ENCODE measurements at places on chromosomes 4 and X.
A peak's percentile ranks its signal among the peaks of the same experiment; 100 is the strongest.

- peak; percentile 86 for DNase-seq
These were observed 192.5 kb upstream of the STK26 start for GRCh38 chrX:131830400-131831184.

- no peak for DNase-seq
These were observed 2366.3 kb downstream of the PCDH7 start for GRCh38 chr4:33086331-33086925.

DNA sequence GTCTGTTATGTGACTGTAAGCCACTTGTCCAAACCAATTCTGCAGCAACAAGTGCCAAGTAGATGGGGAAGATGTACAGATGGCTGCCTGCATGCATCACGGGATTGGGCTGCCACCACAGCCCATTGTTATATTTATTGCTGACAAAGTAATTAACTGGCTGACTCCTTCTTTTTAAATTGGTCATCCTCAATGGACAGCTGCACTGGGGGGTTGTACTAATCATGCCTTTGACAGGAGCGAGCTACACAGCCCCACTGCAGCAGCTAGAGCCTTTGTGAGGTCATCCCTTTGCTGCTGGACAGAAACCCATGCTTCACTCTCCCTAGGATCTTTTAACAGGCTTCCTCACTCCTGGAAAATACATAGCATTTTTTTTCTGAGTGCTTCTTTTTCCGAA is 146.7 kb upstream of the CXXC4 start:
- DNase-seq = no peak

- peak; percentile 44 for DNase-seq
These were observed 12.7 kb upstream of the PAQR3 start for GRCh38 chr4:78951862-78952472.

- no peak for DNase-seq
These were observed 54.1 kb upstream of the VEGFD start for GRCh38 chrX:15438332-15438731.

DNA sequence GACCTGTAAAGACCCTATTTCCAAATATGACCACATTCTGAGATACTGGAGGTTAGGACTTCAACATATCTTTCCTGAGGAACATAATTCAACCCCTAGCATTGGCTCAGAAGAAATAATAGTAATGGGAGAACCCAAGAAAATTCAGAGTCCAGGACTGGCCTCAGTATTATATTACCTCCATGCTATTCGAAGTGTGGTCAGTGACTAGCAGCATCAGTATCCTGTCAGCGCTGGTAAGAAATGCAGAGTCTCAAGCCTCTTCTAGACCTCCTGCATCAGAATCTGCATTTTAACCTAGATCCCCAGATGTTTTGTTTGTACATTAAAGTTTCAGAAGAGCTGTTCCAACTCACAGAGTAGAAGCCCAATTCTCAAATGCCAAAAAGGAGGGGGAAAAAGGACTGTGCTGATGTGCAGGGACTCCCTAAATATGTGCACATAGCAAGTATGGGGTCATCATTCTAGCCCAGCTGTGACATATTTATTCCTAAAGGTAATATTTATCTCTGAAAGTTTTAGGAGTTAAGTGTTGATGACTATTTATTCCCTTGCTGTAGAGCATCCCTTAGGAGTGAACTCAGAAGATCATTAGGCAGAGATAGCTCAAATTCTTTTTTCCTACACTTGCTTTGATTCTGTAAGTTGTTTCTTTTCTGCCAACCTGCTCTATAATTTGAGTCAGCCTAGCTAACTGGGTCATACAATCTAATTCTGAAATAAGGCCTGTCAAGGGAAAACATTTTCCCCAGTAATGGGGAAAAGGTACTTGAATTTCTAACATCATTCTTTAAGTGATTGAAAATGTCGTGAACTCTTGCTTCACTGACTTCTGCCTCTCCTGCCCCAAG is 361.9 kb downstream of the ARHGAP24 start:
- DNase-seq = no peak

DNA sequence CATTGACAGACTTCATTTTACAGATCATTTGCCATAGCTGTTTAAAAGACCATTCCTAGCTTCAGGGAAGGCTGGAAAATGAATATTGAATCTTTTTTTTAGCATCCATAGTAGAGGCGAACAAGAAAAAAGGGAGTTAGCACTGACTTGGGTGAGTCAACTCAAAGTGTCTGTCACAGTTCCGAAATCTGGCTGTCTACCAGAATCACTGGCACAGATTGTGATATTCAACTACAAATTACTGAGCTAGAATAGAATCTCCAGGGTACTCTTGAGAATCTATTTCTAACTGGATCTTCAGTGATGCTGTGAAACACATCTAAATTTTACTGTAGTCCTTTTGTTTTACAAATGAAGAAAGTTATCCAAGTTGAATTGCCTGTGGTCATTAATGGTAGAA is 31.5 kb downstream of the SEC24B start:
- DNase-seq = no peak

DNA sequence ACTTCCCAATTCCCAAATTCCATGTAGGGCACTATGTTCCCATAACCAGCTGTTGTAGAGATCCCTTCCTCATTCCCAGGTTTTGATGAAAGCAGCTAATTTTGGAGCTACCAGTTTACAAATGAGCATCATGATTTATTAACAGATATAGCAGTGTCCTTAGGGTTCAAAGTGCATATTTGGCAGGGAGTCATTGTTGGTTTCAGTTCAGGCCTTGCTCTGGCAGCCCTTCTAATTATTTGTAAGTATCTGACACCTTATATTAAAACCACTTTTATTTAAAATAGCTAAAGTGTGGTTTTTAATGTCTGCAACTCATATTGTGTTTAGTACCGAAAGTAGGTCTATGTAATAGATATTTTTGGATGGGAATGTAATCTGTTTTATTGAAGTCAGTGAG is 518.5 kb downstream of the TLL1 start:
- DNase-seq = no peak

- no peak for DNase-seq
These were observed 913.1 kb upstream of the GRIA3 start for GRCh38 chrX:122270809-122271494.

GRCh38 chrX:6203462-6204215 is 25.0 kb downstream of the NLGN4X start:
- no peak for DNase-seq

DNA sequence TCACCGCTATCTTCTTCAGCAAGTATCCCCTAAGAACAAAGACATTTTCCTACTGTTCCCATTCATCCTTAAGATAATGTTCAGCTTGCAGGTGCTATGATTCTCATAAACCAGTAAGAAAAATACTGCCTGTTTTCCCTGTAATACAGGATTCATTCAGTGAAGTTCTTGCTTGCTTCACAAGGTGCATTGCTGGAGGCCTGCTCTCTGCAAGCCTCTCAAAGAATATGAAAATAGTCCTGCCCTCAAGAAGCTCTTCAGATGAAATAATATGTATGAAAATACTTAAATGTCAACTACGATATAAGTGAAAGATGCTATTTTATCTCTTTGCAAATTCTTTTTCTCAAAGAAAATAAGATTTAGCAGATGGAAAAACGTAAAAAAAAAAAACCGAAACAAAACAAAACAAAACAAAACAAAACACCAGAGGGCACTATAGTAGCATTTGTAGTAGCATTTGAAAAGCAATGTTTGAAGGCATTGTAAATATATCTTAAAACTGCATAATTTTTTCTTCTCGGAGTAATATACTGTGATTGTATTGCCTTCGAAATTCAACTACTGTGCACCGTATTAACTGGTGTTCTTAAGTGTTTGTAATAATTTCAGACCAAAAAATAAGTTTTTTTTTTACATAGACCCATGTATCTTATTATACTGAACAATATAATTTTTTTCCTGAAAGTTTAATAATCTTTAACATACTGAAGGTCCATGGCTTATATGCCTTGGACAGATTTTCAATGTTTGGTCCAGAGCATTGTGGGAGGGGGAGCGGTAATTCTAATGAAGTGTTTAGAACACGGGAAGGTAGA is 26.0 kb downstream of the ADH4 start:
- DNase-seq = peak; percentile 11

DNA sequence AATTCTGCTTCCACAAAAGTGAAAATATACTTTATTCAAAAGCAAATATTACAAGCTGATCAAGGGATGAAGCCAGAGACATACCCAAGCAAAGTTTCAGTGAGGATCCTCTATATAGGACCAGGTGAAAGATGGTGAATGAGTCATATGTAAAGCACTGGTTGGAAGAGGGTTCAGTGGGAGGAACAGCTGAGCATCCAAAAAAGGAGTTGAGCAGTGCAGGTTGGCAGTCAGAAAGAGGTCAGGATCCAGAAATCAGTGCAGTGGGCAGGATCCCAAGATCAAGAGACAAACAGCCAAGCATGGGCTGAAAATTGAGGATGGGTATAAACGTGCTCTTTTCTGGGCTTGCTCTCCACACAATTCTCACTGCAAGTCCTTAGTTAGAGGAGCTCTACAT is 30.3 kb downstream of the OTC start:
- no peak for DNase-seq

GRCh38 chr4:188660796-188661195 is 521.6 kb downstream of the TRIML1 start:
- no peak for DNase-seq

DNA sequence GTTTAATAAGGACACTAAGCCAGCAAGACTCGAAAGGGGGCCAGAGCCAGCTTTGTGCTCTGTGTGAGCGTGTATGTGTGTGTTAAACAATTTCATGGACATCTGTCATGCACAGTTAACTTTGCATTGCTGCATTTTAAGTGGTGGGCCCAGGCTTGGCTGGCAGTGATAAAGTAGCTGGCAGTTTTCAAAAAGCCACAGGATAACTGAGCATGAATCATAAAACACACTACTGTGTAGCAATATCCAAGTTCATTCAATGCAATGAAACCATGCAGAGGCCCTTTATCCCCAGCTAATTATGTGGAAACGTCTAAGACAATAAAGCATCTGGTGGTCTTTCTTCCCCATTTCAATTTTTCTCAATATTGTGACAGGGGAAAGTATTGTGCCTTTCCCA is 132.9 kb downstream of the NKX6-1 start:
- DNase-seq = peak; percentile 48

GRCh38 chr4:80740375-80740774 is 290.1 kb upstream of the BMP3 start:
- no peak for DNase-seq

- no peak for DNase-seq
These were observed 16.3 kb upstream of the ZNF827 start for GRCh38 chr4:145954924-145955339.

GRCh38 chrX:2410279-2411020 is 90.3 kb downstream of the DHRSX start:
- no peak for DNase-seq

- DNase-seq = no peak
These were observed 73.7 kb downstream of the ELOVL6 start for GRCh38 chr4:110124711-110125110.

DNA sequence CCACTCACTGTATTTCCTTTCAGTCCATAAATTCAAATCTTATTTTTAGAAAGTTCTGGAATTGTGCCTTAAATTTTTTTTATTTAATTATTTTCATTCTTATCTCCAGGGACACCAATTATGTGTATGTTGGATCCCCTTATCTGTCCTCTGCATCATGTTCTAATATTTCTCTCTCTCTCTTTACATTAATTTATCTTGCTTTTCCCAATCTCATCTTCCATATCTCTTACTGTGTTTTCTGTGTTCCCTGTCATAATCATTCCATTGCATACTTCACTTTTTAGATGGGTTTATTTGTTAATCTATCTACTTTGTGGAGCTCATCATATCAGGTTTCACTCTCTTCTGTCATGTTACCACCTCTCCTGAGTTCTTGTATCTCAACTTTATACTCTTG is 37.4 kb downstream of the PPP2R2C start:
- no peak for DNase-seq

DNA sequence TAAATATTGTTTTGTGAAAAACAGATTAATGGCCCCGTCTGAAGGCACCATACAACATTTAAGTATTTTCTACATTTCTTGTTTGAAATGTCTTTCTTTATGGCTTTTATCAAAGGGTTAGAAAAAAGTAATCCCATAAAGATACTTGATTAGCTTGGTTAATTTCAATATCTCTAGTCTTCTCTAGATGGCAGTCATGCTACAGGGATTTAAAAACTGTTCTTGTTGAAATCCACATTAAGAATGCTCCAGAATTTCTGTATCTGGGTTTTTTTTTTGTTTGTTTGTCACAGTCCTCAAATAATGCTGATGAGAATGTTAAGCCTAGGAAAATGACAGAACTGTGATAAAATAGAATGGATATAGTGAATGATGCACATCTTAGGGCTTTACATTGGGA is 109.0 kb upstream of the AADAT start:
- no peak for DNase-seq

- DNase-seq = no peak
These were observed 24.8 kb downstream of the RTL9 start for GRCh38 chrX:110383414-110383813.

DNA sequence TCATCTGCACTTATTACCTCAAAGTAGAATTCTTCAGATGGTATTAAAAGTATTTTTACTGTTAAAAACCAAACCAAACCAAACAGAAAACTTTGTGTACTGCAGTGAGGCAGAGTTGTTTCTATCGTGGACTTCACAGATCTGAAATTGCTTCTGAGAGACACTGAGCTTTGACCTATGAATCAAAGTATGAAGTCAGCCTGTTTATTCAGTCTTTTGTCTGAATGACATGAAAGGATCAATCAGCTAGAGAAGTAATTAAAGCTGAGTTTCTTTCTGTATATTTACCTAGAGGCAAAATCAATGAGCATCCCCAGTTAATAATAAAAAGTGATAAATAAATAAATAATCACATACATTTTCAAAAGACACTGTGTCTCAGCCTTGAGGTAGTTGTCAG is 2121.0 kb downstream of the PCDH7 start:
- DNase-seq = no peak

- DNase-seq = no peak
These were observed 61.9 kb upstream of the PAGE4 start for GRCh38 chrX:49767236-49767635.

DNA sequence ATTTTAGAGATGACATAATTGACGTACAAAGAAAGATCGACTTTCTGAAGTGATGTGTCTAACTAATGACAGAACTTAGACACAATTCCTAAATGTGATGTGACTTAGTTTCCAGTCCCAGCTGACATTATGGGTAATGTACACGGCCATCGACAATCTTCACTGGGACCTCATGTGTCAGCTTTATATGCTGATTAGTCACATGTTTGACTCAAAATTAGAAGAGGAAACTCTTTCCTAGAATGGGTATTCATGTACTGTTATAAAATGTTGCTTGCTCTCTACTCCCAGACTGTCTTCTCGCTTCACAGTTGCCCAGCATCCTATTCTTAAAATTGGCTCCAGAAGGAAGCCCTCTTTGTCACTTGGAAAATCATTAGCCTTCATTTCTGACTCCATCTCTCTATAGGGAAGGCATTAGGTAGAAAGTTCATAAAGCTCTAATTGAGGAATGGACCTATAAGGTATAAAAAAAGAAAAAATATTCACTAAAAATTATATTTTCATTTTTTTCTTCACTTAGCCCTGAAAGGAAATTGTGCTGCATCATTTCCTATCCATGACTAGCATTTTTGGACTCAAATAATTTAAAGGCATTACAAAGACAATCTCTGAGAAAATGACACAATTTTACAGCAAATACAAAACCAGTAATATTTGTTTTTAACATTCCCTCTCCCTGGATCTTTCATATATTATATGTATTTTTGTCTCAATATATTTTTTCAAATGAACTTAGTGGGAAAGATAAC is 554.6 kb downstream of the INPP4B start:
- no peak for DNase-seq

GRCh38 chr4:125314676-125315575 is at the start of gene FAT4:
Gene FAT4 (plus strand): TSS chr4:125314955. CDS start chr4:125316412, 1,457 bp downstream.
- peak; percentile 61 for DNase-seq
